NCI-H226 (cell line): ENCODE measurements at places on chromosomes 11 and 22.

GRCh38 chr11:19701421-19701820 is 11.2 kb upstream of the NAV2 start:
- no peak for DNase-seq

- peak; percentile 59 for DNase-seq
These were observed 37.6 kb downstream of the MAP6 start for GRCh38 chr11:75631086-75631730.

DNA sequence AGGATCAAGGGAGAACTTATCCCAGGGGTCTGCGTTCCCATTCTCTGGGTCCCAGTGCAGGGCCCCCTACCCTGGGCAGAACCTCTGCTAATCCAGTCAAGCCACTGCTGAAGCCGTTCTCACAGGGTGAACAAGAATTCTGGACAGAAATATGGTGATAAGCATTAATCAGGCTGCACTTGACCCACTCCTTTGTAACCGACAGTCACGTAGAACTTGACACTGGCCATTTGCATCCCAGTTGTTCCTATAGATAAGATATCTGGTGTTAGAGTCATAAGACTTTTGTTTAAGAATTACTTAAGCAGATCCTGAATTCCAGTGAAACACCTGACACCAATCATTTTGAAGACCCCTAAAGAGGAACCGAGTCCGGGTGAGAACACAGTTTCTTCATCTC is 107.5 kb upstream of the THY1 start:
- DNase-seq = no peak

GRCh38 chr22:48605856-48606481 is 1221.7 kb downstream of the BRD1 start:
- DNase-seq = no peak

- DNase-seq = peak; percentile 77
These were observed 8.2 kb upstream of the TBC1D22A start for GRCh38 chr22:46754110-46754799.

DNA sequence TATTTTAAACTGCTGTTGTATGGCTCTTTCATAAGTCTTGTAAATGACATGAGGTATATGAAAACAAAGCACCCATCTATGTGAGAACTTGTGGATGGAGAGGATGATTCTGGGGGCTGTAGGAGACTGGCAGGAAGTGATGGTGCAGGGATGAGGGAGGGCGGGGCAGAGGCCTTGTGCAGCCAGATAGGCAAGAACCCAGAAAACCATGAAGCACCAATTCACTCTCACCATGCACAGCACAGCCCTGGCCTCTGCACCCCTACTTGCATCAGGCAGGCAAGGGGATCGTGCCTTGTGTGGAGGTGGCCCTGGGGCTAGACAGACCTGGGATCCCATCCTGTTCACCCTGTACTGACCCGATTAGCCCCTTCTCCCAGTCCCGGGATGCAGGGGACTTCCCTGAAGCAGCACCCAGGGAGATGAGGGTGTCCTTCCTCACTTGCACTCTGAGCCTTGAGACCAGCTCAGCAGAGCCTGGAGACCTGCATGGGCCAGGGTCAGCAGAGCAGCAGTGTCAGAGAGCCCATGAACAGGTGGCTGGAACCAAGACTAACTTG is 85.5 kb downstream of the MORC2 start:
- no peak for DNase-seq

- DNase-seq = no peak
These were observed 53.7 kb downstream of the IGF2 start for GRCh38 chr11:2085251-2086066.

- DNase-seq = no peak
These were observed 996.9 kb downstream of the NTM start for GRCh38 chr11:132367293-132367692.

GRCh38 chr11:120354068-120354467 is 17.9 kb downstream of the ARHGEF12 start:
- DNase-seq = peak; percentile 43

DNA sequence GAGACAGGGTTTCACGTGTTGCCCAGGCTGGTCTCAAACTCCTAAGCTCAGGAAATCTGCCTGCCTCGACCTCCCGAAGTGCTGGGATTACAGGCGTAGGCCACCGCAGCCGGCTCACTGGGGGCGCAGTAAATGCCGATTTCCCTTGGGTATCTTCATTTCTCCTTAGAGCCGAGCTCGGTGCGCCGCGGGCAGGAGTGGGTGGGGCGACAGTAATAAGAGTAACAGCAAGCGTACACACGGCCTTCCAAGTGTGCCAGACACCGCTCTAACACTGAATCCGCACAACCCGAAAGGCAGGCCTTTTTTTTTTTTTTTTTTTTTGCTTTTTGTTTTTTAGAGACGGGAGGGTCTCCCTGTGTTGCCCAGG is 500 bp upstream of the ADSL start:
- no peak for DNase-seq

- no peak for DNase-seq
These were observed 9.5 kb downstream of the MUC5AC start for GRCh38 chr11:1167256-1167655.

- DNase-seq = no peak
These were observed 10.8 kb upstream of the ADORA2A start for GRCh38 chr22:24416611-24417010.

DNA sequence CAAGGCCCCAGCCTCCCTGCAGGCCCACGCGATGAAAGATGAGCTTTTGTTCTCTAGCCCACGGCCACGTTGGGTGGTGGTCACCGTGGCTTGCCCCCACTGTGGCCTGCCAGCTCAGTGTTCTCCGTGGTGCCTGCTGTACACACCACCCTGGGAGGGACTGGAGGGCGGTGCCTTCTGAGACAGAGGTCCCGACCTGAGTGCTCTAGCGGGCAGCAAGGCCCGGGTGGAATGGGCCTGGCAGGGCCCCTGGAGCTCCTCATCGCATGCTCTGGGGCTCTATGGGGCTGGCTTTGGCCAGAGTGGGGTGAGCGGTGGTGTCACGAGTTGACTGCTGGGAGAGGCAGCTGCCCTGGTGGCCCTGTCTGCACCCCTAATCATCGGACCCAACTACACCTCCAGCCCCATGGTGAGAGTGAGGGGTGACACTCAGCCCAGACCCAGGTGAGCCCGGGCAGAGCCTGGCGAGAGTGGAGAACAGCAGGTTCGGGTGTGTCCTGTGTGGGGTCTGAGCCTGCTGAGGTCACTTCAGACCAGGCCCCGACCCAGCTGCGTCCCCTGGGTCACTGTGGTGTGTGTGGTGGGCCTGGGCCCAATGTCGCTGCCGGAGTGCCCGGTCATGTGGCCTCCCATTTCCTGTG is 541.9 kb downstream of the TBC1D22A start:
- no peak for DNase-seq

GRCh38 chr11:24965748-24966147 is 468.9 kb downstream of the LUZP2 start:
- no peak for DNase-seq

GRCh38 chr11:4187055-4187988 is 92.7 kb downstream of the RRM1 start:
- peak; percentile 71 for DNase-seq

DNA sequence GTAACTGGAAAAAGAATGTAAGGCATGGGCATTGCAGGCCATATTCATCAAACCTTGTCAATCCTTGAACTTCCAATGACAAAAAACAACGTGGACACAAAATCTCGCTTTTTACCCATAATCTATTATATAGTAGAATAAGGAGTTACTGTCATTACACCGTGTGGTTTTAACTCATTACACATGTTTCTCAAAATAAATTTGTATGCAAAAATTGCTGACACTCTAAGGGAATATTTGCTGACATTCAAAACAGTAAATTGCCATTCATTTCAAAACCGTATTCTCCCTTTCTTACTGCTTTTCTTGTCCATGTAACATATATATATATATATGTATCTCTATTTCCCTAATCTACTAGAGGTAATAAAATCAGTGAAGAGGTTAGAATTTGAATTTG is 33.4 kb downstream of the CDON start:
- DNase-seq = no peak

DNA sequence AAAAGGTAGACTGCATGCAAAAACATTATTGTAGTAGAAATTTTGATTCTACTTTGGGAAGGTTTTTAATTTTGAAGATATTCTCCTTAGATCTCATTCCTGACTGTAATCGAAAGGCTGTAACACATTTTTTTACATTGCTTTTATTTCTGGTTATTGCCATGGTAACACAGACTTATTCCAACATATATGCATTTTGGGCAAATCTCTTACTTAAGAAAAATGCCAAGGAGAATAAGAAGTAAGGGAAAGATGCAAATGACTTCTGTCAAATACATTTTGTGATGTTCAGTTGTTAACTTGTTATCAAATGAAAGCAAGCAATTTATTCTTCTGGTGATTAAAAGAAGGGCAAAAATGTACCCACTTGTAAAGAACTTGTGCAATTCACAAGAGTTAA is 267.5 kb downstream of the AASDHPPT start:
- no peak for DNase-seq

DNA sequence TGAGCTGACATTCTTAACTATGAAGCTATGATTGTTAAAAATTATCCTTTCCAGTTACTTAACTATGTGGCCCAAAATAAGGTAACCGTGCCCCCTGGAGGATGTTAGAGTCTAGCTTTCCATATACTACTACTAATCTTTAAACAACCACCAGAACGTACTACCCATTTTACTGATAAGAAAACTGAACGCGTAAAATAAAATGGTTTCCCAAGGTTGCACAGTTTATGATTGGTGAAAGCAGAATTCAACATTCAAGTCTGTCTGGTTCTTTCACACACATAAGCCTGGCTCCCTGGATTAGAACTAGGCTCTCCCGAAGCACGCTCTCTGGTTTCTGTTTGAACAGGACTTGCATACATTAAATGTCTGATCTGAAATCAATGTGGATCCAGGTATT is 437.8 kb upstream of the CCDC90B start:
- DNase-seq = peak; percentile 12

GRCh38 chr11:72179804-72180396 is 12.0 kb upstream of the FOLR1 start:
- DNase-seq = no peak

GRCh38 chr11:74019860-74020259 is 11.0 kb upstream of the UCP3 start:
- no peak for DNase-seq

DNA sequence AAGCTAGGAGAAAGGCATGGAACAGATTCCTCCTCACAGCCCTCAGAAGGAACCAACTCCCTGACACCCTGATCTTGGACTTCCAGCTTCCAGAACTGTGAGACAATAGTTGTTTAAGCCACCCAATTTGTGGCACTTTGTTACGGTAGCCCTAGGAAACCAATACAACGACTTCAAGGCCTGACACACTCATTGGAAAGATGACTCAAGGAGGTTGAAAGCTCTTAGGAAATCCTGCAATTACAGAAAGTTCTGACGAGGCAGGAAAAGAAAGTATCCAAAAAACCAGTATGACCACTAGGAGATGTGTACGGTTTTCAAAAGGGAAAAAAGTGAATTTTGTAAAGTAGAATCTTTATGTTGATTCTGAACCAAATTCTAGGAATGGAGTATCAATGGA is 161.4 kb downstream of the SWAP70 start:
- DNase-seq = no peak

DNA sequence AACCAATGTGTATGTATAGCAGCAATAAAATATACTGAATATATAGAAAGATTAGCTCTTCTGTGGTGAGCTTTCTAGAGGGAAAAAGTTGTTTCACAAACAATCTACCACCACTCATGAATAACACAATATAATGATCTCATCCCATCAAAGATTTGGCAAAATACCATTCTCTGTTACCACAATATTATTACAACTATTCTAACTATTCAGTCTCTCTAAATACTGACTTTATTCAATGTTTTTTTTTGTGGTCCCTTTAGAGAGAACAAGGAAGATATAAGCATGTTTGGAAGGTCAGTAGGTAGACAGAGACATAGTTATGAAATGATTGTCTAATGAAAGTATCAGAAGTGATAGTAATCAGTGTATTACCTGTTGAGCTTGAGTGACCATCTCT is 7.8 kb downstream of the CCDC90B start:
- no peak for DNase-seq

DNA sequence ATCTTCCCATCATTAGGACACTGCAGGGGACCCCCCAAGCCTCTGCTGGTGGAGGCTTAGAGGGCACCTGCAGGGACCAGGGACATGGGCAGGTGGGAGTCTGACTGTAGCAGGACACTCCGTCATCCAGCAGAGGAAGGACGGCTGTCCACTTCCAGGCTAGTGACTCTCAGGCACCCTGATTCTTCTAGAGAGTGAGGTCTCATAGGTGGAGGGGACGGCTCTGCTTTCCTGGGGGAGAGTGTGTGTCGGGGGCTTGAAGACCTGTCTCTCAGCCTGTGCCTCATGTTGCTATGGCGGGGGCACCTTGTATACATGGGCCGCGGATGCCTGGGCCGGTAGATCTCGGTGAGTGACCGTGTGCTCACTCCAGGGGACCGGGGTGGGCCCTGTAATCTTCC is 1116.6 kb downstream of the BRD1 start:
- DNase-seq = no peak

DNA sequence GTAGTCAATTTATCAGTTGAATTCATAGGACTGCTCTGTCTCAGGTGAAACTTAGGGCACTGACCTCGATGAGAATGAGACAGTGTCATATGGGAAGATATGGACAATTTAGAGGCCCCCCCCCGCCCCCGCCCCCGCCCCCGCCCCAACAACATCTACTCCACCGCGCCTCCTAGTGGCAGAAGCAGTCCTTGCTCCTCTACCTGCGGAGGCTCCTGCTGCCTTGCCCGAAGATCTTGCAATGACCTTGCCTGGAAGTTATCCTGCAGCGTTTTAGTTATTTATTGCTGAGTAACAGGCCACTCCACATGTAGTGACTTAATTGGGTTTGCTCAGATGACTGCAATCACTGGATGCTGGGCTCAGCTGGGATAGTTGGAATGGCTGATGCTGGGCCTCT is 15.2 kb downstream of the SERPINH1 start:
- DNase-seq = no peak

DNA sequence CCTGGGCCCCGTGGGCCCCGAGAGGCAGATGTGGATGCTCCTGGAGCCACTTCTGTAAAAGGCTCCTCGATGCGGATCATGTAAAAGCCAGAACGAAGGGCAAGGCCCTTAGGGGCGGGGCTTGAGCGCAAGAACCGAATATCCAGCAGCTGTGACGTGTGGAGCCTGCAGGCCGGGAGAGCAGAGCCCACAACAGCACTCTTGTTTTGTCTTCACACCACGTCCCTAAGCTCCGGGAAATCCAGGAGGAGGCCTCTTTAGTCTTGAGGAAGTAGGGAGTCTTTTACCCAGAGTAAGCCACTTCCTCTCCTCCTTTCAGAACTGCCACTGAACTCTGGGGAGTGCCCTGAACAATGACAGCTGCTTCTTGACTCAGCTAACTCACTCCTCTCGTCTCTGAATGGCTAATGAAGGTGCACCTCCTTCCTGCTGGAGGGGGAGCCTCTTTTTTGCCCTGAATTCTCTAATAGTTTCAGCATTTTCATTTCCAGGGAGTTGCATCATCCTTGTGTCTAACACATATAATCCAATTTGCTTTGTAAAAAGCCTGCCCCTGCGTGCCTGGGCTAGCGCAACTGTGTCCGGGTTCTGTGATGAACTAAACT is 12.5 kb downstream of the L3MBTL2 start:
- DNase-seq = peak; percentile 51

GRCh38 chr11:65786786-65787636 is at the start of gene OVOL1:
TSS of gene OVOL1 (plus strand) at chr11:65787063. CDS start at chr11:65787374, 311 bp downstream.
- no peak for DNase-seq

DNA sequence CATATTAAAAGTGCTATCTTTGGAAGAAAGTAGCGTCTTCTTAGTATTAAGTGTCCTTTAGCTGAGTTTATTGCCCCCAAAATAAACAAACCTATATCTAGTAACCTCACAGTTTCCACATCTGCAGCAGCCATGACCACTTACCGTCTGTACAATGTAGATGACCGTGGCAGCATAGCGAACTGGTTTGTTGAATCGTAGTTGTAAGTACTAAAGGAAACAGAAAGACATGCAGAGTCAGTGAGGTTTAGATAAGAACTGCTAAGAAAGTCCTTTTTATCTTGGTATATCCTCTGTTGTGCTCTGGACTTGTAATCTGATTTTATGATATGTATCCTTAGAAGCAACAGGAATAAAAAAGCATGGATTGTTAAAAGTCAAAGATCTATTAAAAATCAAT is 9.4 kb downstream of the SLC5A12 start:
- no peak for DNase-seq
